Chondrocyte (in vitro differentiated cells): ENCODE measurements at places on chromosomes 7 and 10. TPM values are rescaled to one million over a fixed set of nuclear protein-coding genes. Genes with fewer than 3 reads are reported as not detected.

DNA sequence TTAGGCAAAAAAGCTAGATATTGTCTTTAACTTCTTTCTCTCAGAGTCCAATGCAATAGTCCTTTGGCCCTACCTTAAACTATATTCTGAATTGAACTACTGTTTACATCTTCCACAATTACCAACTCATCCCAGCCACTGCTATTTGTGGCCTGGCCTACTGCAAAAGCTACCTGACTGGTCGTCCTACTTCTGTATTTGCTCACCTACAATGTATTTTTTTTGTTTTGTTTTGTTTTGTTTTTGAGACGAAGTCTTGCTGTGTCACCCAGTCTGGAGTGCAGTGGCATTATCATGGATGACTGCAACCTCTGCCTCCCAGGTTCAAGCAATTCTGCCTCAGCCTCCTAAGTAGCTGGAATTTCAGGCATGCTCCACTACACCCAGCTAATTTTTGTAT, 51.2 kb downstream of the ARL4A start:
- DNase-seq = no peak

- no peak for DNase-seq
Measured at GRCh38 chr7:20441346-20441745, 110.6 kb downstream of the ITGB8 start.

DNA sequence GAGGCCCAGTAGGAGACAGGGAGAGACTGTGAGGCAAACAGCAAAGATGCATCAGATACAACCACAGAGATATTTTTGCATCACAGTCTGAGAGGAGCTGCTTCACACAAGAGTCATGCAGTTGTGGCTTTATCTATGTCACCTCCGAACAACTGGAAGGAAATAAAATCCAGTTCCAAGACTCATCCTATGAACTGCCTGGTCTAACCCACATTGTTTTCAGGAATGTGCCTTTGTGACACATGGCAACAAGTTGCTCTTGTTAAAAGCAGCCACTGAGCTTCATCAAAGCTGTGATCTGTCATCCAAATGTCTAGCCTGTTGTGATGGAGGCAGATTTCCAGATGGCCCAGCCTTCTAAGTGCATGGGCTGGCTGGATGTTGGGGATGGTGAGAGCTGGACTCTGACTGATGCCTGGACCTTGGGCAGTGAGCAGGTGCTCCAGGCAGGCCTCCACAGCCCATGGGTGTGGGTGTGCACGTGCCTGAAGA, 255.0 kb downstream of the BMPER start:
- no peak for DNase-seq

DNA sequence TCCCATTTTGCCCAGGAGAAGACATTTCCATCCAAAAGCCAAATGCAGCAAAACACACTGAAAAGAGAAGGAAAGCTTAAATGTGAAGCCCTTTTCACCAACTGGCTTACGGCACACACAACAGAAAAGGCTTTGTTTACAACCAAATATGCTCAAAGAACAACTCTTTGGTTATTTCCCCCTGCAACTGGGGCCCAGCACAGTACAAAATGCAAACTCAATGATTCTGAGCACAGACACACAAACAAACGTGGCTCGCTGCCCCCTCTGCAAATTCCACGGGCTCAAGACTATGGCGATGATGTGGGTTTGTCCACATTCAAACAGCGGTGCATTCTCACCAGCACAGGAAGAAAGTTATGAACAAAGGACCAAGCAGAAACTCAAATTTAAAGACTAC, 5.3 kb downstream of the CPXM2 start:
- DNase-seq = no peak

SVIL gene
- total RNA-seq = 112 to 136 TPM (median 118 TPM) in 3 replicates

DNA sequence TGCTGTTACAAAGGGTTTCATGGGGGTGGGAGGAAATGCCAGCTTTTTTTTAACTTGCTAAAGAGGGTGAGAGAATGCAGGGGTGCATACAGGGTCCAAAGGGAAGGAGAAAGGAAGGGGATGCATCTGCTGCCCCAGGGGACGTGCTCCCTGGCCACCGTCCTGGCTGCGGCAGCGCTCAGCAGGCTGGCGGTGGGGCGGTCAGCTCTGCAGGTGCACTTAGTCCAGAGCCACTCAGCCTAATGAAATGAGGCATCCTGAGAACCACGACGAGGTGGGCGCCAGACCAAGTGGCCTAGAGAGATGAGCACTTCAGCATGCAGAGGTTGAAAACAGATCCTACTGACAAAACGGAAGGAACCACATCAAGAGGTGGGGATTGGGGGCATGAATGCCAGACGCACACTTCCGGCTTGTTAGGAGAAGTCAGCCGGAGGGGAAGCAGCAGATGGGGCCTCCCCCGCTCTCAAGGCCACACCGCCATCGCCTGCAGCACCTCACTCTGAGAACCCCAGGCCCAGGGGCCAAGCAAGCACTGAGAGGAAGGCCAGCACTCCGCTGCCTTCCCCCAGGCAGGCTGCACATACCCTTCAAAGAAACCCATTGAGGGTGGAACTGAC, 94.5 kb downstream of the MAD1L1 start:
- no peak for DNase-seq

TRPV5 gene
- total RNA-seq = not detected in 3 replicates

LEP gene
- not detected in 3 replicates for total RNA-seq

KEL gene
- 0.40 to 0.79 TPM (median 0.44 TPM) in 3 replicates for total RNA-seq

ASIC3 gene
- 2.2 to 4.9 TPM (median 2.4 TPM) in 3 replicates for total RNA-seq

- no peak for DNase-seq
Measured at GRCh38 chr10:87656431-87657072, 3.1 kb upstream of the PAPSS2 start.

ZSWIM8 gene
- total RNA-seq = 102 to 124 TPM (median 117 TPM) in 3 replicates

CHST3 gene
- total RNA-seq = 43.9 to 65.4 TPM (median 63.2 TPM) in 3 replicates

- no peak for DNase-seq
Measured at GRCh38 chr7:115274-115911, 77.0 kb upstream of the FAM20C start.

- no peak for DNase-seq
Measured at GRCh38 chr7:1236132-1236661, 3.5 kb downstream of the UNCX start.

- DNase-seq = no peak
Measured at GRCh38 chr10:126049759-126050700, 153.7 kb downstream of the FANK1 start.

GRCh38 chr7:129665013-129665401, 53.5 kb downstream of the NRF1 start:
- DNase-seq = no peak

GRCh38 chr7:79494046-79494445, 40.6 kb upstream of the MAGI2 start:
- no peak for DNase-seq

- no peak for DNase-seq
Measured at GRCh38 chr10:6045314-6045848, 16.8 kb downstream of the IL2RA start.

- peak; percentile 75 for DNase-seq
Measured at GRCh38 chr10:37680243-37680683, 177.1 kb downstream of the ZNF248 start.

- DNase-seq = no peak
Measured at GRCh38 chr7:67364441-67365017, 367.9 kb downstream of the TYW1 start.

GRCh38 chr10:49076741-49077521, 38.4 kb downstream of the VSTM4 start:
- DNase-seq = no peak

- no peak for DNase-seq
Measured at GRCh38 chr7:25863729-25864110, 288.3 kb upstream of the NFE2L3 start.

DNA sequence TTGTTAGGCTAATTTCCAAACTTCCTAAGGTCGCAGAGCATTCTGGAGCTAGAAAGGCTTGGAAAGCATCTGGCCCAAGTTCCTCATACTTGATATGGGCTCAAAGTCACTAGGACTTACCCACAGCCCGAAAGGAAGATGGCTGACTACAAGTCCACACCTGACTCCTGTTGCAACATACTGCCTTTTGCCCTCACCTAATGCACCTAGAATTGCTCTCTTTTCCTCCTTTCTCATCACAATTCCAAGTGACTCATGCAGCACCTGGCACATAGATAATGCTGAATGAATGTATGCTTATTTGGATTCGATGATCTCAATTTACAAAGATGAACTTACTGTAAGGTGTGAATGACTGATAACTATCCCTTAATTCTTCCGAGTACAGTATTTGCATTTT, 131.5 kb downstream of the SORBS1 start:
- no peak for DNase-seq

NPSR1 gene
- total RNA-seq = not detected in 3 replicates

GRCh38 chr10:118241229-118242137, 100.6 kb downstream of the FAM204A start:
- DNase-seq = no peak

CCDC172 gene
- not detected in 3 replicates for total RNA-seq

- peak; percentile 43 for DNase-seq
Measured at GRCh38 chr7:4613846-4614548, 68.1 kb upstream of the FOXK1 start.

ZCWPW1 gene
- 2.3 to 3.8 TPM (median 2.6 TPM) in 3 replicates for total RNA-seq

GRCh38 chr7:158498443-158499081, 89.1 kb downstream of the PTPRN2 start:
- no peak for DNase-seq
